ENCODE measurements at places on chromosomes 7 and 10. TPM values are rescaled to one million over a fixed set of nuclear protein-coding genes. Genes with fewer than 3 reads are reported as not detected.
A peak's percentile ranks its signal among the peaks of the same experiment; 100 is the strongest.

- no peak for DNase-seq
Observed at GRCh38 chr10:10311966-10312365, 705.7 kb upstream of the CELF2 start.

- peak; percentile 50 for DNase-seq
Observed at GRCh38 chr7:88218836-88219605, 817 bp downstream of the SRI start.

DNA sequence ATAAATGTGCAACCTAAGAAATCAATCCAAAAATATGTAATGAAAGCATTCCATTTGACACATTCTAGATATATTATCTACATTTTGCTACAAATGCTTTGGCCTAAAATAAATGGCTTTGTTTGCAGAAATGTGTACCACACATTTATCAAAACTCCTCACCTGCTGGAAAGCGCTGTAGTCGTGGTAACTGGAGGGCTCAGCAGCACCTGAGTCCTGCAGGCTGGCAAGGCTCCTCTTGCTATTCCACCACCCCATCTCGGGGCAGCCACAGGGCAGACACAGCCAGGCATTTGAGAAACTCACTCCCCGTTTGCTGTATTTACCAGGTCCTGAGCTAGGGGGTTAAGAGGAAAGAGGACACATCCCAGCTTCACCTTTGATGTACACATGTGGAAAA is 68.1 kb upstream of the TOMM7 start:
- DNase-seq, result no peak

- DNase-seq, result no peak
Observed at GRCh38 chr10:7306147-7306546, 104.7 kb downstream of the SFMBT2 start.

DNA sequence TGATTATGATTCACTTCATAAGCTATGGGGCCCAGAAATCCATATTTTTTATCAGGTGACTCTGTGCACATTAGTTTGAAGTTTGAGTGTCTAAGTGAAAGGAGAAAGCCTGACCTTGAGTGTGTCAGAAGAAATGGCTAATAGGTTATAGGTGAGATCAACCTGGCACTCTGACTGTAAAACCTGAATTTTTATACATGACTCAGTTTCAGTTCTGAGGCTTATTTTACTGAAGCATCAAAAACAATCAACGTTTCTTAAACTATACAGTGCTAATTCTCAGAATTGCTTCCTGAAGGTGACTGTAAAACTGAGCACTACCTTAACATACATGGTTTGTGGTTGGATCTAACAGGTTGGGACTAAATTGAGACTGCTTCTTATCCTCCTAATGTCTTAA is 159.4 kb upstream of the AHR start:
- DNase-seq, result no peak

DNA sequence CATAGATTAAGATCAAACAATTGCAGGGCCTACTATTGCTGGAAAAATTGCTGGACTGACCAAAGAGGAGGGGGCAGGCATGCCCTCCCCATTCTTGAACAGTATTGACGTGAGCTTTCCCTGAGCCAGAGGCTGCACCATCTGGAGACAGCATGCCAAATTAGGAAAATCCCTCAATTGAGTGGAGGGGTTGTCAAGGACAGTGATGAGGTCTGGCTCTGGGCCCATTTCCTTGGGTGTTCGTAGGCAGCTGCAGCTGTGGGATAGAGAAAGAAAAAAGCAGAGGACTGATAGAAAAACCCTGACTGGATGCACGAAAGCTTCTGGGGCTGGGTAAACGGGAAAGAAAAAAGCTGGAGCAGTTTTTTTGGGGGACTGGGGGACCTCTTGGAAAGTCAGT is 22.8 kb upstream of the ORC5 start:
- DNase-seq, result no peak

- no peak for DNase-seq
Observed at GRCh38 chr10:97031459-97031858, 154.3 kb downstream of the SLIT1 start.

DNA sequence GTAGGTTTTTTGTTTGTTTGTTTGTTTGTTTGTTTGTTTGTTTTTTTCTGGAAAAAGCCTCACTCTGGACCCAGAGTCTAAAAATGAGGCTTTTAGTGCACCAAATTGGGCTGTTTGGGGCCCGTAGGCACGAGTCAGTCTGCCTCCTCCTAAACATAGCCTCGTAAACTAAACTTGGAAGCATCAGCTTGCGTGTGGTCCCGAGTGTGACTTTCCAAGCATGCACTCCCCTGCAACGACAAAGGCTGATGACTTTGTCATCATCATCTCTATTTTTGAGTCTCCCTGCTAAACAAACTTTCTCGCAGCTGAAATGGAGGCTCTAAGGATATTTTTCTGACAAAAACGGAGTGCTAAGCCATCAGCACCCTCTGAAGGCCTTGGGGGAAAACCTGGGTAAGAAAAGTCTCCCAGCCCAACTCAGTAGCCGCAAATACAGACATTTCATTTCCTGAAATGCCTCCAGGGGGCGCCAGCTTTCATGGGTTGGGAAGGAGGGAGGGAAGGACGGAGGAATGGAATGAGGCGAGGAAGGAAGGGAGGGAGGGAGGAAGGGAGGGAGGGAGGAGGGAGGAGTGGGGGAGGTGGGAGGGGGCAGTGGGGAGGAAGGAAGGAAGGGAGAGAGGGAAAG is 245.9 kb downstream of the KCNMA1 start:
- DNase-seq, result peak; percentile 72

DGKI gene
- under 0.01 TPM for total RNA-seq

CLDN4 gene
- 126 TPM for total RNA-seq

PRKCQ gene
- 2.1 TPM for total RNA-seq
